Cortex of kidney (tissue), 1 donor: ENCODE measurements at places on chromosomes 7 and 10.

DNA sequence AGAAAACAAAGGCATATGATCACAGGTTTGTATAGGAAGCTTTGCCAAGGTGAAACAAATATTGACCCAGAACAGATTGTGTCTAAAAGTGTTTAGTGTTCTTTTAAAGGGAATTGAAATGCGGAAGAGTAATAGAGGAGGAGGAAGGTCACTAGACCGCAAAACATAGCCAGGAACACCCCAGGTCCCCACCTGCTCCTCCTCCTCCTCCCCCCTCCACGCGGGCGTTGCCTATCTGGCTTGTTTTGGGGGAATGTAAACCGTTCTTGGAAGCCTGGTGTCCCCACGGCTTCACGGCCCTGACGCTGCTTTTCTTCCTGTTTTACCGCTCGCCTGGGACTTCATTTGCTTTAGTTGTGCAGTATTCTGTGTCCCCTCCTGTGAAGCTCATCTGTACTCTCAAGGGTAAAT, 81.0 kb upstream of the PFKP start:
- no peak for DNase-seq

DNA sequence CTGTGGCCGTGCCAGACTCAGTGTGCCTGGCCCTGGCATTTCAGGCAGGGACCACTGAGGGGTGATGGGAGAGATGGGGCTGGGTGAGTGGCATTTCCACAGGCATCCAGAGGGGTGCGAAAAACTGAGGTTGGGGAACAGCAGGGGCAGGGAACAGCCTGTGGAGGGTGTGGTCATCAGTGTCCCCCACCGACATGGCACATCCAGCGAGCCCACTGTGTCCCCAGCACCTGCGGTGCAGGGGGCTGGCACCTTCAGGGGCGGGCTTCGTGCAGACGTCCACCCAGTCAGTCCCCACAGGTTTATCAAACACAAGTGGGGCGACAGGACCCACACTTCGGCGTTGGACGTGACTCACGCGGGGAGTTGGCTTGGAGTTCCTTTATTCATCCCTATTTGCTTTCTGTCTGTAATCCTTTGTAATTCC, 14.8 kb downstream of the CUX1 start:
- DNase-seq = no peak

DNA sequence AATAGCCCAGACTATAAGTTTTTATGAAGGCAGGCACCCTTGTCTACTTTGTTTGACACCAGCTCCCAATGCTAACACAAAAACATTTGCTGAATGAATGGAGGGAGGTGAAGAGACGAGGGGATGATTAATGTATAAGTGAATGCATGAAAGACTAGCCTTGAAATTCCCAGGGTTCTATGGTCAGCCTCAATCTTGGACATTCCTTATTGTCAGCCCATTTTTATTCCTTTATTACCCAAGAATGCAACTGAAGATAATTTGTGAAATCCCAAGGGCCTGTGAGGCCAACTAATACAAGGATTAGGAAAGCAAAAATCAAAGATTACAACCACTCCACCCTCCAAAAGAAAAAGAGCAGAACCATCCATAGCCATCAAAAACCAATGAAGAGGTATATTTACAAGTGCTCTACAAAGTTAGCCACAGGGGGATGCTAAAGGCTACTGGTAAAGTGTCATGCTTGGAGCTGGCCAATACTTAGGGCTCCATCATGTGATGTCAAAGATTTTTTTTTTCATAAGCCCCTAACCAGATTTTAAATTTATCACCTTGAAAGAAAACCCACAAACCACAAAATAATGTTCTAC, 40.0 kb upstream of the ASAH2 start:
- no peak for DNase-seq

GRCh38 chr10:30182191-30183054, 123.0 kb upstream of the JCAD start:
- no peak for DNase-seq

- DNase-seq = no peak
These were observed 149.2 kb upstream of the PDE1C start for GRCh38 chr7:32219416-32219815.

DNA sequence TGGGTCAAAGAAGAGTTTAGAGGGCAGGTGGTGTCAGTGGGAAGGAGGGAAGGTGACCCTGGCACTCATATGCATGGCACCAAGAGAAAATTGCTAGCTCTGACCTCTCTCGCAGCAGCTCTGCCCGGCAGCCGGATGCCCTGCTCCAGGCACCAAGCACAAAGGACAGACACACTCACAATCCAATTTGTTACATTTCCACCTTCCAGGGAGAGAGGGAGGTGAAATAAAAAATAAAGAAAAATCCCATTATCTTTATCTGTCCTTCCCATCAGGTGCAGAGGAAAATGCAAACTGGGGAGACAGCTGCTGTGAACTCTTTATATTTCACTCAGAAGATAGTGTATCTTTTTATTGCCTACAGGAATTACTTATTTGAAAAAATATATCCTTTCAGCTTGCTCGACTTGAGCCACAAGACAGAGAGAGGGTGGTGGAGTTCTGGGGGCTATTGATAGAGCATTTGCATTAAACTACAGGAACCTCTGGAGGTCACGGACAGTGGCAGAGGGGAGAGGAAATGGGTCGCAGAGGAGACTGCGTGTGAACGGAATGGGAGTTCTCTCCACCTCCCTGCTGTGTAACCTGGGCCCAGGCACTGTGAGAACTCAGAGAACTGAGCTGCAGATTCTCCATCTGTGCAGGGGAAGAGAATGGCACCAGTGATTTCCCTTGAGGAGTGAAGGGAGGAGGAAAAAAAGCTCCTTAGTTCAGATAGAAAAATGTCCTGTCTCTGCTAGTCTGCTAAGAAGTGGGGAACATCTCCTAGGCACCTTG, 421.4 kb downstream of the PLXNA4 start:
- no peak for DNase-seq

DNA sequence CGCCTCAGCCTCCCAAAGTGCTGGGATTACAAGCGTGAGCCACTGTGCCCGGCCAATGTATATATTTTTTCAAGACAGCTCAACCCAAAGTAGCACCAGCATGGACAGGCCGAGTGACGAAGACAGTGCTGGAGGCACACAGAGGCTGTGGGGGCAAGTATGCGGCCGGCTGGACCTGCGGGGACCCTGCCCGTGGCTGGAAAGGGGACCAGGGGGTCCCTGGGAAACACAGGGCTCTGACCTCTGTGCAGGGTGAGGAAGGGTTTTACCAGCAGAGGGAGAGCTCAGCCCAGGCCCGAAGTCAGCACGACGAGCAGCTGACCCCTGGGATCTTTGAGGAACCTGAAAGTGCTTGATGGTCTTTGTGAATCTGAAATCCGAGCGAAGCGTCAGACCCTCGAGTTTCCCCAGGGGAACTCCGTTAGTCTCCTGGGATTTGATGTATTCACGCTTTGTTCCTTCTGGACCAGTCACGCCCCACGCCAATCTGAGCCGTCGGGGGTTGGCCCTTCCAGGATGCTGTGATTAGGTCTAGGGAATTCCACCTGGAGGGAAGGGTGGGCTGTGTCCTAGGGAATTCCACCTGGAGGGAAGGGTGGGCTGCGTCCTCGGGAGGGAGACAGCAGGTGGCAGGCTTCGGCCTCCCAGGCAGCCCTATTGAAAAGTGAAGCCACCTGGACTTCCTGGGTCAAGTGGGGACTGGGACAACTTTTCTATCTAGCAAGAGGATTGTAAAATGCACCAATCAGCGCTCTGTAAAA, 10.9 kb upstream of the ZFAND2A start:
- no peak for DNase-seq

DNA sequence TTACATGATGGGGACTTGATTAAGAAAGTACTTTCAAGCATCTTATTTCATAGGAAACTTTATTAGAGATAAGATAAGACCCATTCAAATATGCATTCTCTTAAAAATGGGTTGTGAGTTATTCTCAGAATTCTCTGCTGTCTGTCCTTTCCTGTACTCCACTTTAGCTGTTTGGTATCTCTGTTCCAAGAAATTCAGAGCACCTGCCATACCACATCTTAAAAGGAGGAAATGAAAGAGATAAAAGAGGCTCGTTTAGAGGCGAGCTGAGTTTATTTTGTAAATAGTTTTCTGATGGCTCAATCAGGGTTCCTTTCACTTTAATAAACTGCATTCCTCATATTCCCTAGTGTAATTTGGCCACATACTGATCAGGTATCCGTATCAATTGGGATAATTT, 87.2 kb downstream of the MDFIC start:
- no peak for DNase-seq

GRCh38 chr10:7317786-7318446, 92.9 kb downstream of the SFMBT2 start:
- no peak for DNase-seq

DNA sequence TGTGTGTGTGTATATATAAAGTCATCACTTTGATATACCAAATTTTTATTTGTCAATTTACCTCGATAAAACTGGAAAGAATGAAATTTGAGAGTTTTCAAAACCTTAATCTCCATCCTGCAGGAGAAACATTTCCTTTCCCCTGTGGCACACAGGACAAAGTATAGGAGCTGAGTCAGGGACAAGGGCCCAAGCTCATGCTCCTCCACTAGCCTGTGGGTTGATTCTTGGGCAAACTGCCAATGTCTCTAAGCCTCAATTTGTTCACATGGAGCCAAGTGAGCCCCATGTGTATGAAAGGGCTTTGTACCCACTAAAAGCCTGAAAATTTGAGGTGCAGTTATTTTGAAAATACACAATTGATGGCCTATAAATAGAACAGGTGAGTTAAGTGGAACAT, 60.3 kb upstream of the IL6 start:
- DNase-seq = no peak

DNA sequence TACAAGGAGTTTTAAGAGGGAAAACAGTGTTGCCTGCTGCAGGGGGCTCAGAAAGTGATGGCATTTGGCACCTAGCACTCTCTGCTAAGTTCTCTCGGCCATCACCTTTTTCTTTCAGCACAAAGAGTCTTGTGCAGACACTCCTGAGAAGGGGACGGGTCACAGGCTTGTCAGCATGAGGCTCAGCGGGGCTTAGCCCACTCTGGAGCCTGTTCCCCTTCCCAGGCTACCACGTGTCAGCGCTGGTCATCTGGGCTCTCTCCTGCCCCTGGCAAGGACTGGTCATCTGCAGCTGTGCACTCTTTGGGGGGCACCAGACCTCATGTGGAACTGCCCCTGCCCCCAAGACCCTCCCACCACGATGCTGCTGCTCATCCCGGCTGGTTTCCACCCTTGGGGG, 152.1 kb upstream of the MKI67 start:
- DNase-seq = no peak

- no peak for DNase-seq
These were observed 6.2 kb upstream of the AHCYL2 start for GRCh38 chr7:129218514-129219062.

- no peak for DNase-seq
These were observed 65.4 kb downstream of the CDK14 start for GRCh38 chr7:90661290-90662151.

DNA sequence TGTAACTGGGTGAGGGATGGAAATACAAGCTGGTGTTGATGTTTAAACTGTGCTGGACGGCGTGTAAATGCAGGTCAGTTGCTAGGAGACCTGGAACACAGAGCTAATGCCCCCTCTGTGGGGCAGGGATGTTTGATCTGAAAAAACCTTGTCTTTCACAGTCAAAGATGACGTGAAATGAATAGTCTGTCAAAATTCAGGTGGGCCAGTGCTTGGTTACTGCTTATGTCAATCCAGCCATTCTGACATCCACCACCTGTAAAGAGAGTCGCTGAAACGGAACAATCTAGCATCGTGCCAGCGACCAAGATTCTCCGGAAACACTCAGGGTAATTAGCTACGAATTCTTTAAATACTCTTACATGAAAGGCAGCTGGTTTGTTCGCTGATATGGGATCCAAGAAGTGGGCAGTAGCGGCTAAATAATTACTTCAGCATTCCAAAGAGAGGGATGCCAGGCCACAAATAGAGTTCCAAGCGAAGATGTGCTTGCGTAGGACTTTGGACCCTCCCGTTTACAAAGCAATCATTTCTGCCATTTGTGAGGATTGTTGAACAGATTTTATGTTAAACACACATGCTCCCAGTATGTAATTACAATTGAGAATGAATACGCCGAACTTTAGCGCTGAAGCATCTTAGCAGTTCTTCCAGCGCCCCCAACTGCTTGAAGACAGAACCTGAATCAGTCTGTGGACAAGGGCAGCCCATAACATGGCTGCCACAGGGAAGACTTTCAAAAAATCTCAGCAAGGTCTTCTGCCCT, 7.3 kb upstream of the ASB4 start:
- DNase-seq = no peak

GRCh38 chr7:104548861-104549260, 220.5 kb downstream of the LHFPL3 start:
- no peak for DNase-seq

DNA sequence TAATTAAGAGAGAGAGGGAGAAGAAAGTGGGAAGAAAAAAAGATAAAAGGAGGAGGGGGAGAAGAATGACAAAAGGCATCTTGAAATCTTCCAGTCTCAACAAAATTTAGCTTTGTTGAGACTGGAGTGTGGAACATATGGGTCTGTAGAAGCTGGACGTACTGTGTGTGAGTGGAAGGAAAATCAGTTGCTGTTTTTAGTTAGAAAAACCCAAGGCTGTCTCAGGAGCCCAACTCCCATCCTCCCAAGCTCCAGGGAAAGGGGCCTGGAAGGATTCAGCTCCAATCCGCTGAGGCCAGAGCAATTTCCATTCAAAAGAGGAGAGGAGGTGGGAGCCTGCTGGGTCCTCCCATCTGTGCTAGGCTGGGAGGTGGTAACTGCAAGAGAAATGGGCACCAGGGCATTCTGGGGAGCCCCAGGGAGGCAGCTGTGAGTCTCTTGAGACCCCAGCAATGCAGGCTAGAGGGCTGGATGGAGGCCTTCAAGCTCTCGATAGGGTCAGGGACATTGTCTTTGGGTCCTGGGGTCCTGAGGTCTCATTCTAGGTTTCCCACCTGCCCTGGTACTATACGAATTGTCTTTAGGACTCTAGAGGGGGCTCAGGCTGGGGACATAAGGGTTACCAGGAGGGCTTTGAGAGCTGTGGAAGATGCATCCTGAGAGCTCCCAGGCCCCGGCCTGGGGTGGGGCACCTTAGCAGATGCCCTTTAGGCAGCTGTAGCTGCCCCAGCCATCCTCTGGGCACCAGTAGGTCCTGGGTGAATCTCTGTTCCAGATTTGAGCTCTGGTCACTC, 21.4 kb downstream of the ADCYAP1R1 start:
- DNase-seq = no peak

- DNase-seq = no peak
These were observed 82.7 kb upstream of the C1GALT1 start for GRCh38 chr7:7099584-7100014.
